ENCODE measurements at places on chromosomes 2 and 18.

- no peak for DNase-seq
Measured at GRCh38 chr2:240429341-240429871, 6.1 kb upstream of the GPC1 start.

- DNase-seq, result no peak
Measured at GRCh38 chr2:232888839-232889529, 18.9 kb downstream of the SNORC start.

GRCh38 chr18:50334546-50335152 is 40.2 kb upstream of the SKA1 start:
- no peak for DNase-seq

DNA sequence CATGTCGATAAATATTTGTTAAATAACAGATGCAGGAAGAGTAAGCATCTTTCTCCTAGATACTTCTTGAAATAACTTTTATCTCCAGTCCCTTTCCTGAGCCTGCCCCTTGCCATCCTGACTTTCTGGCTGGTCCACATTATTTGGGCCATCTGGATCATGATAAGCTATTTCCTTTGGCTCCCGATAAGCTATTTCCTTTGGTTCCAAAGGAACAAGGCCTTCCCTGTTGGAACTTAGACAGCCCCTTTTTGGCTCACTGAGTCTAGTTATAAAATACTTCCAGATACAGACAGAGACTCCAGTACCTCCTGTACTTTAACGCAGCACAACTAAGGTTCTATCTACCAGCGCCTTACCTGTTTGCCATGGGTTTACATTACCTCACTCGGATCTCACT is 205.3 kb upstream of the CCDC150 start:
- DNase-seq, result no peak

GRCh38 chr2:105517814-105518705 is 119.2 kb upstream of the FHL2 start:
- no peak for DNase-seq

GRCh38 chr18:8610459-8610851 is 1.2 kb downstream of the RAB12 start:
- DNase-seq, result no peak

- DNase-seq, result no peak
Measured at GRCh38 chr2:84427235-84428138, 31.6 kb downstream of the SUCLG1 start.

All from activated CD4-positive, alpha-beta T cell treated with anti-CD3 and anti-CD28 coated beads, Interleukin-2, amount 50 U/mL, for 24 hours (primary cell).